Effector CD8-positive, alpha-beta T cell (primary cell): ENCODE measurements at places on chromosomes 12 and 14.

- no peak for DNase-seq
Measured at GRCh38 chr12:32548691-32549281, 130.3 kb upstream of the DNM1L start.

DNA sequence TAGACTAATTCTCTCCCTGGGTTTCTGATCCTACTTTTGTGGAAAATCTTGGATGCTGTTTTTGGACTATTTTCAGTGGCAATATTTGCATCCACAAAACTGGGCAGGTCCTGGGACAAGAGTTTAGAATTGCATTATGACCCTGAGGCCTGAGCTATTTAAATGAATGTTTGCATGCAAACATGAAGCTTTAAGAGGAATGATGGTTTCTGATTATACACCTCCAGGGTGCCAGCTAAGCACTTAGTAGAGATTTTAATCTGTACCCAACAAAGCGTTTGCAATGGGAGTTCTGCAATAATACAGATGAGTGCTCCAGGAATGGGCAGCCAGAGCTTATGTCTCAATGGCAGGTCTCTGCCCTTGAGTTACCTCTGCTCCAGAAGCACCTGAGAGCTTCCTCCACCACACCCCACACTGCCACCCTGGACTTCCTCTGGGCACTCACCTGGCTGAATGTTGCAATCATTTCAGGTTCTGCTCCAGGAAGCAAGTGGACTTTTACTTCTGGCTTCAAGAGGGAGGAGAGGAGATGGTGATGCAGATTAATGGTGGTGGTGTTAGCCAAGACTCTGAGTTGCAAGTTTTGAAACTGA lies 6.0 kb upstream of the SPTLC2 start:
- no peak for DNase-seq

DNA sequence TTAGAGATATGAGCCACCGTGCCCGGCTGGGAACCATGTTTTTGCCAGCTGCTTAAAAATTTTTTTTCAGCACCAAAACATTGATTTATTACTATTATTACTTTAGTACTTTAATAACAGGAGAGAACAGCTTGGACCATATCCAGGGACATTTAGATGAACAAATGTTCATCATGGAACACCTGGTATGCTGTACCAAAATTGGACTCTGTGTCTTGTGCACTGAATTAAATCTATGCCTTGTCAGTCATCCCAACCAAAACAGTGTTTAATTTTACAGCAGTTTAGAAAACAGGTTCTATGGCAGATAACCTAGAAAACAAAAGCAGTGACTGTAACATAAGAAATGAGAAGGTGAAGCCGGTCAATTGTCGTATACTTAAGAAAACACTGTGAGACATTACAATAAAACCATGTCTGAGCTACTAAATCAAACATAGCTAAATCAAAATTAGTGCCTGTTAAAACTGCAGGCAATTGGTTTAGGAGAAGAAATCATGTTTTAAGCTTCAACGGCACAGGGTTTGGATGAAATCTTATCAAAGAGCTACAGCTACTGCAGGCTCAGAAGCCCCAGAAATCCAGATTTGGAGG lies 58.2 kb upstream of the PYGL start:
- no peak for DNase-seq

DNA sequence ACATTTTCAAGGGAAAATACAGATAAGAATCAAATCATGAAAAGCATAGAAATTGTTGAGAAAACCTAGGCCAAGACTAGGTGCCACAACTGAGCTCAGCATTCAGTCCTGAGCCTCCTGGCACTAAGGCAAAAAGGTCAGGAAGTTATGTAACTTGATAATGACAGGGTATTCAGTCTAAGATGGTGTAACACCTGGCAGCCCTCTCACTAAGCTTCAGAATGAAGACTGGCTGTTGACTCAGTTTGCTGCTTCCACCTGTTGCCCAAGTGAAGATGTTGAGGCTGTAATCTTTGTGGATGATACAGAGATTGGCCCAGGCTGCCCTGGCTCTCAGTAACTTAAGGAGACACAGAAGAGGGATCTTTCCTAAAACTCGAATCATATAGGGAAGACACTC lies 19.6 kb downstream of the PROX2 start:
- DNase-seq: no peak

DNA sequence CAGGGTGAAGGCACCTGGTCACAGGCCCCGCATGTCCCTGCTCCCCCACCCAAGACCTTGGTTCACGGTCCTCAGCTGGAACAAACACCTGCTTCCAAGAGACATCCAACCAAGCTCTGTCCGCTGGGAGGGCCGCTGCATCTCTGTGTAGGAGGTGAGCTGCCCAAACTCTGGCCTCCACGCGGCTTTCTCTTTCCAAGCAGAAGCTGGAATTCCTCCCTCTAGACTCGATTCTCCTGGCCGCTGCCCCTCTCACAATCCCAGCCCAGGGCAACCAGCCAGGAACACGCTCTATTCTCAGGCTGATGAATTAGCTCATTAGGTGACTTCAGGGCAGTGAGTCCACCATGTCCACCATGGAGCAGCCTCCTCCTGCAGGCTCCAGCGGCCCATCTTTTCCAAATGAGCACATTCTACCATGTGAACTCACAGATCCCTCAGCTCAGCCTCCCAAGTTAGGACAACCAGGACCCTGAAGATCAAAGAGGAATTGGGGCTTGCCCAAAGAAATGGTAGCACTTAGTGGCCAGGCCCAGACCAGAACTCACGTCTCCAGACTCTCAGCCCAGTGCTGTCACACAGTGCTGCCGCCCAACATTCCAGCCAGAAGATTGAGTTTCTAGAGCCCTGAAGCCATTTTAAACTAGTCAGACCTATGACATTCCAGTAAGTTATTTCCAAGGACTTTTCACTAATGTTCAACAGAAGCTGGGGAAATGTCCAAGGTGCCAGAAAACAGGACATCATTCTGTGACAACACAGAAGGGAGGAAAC lies 146.6 kb downstream of the ANO2 start:
- no peak for DNase-seq
